Stimulated activated CD4-positive, alpha-beta T cell treated with anti-CD3 and anti-CD28 coated beads, Interleukin-4, amount 100 ng/mL, for 24 hours (primary cell): ENCODE measurements at places on chromosomes 1 and 21.

- no peak for DNase-seq
Measured at GRCh38 chr1:1623631-1624442, 8.1 kb upstream of the MMP23B start.

DNA sequence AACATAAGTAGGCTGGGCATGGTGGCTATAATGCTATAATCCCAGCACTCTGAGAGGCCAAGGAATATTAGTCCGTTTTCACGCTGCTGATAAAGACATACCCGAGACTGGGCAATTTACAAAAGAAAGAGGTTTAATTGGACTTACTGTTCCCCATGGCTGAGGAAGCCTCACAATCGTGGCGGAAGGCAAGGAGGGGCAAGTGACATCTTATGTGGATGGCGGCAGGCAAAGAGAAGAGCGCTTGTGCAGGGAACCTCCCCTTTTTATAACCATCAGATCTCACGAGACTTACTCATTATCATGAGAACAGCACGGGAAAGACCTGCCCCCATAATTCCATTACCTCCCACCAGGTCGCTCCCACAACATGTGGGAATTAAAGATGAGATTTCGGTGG lies 28.5 kb downstream of the PTGFRN start:
- no peak for DNase-seq

GRCh38 chr1:167554028-167554779 lies 642 bp upstream of the CREG1 start:
- no peak for DNase-seq

- DNase-seq = no peak
Measured at GRCh38 chr1:14810595-14811361, 212.3 kb downstream of the KAZN start.

- no peak for DNase-seq
Measured at GRCh38 chr21:38925478-38925877, 119.7 kb downstream of the ETS2 start.

GRCh38 chr1:226047495-226047894 lies 15.0 kb upstream of the H3-3A start:
- DNase-seq = no peak
